Astrocyte (in vitro differentiated cells and primary cell): ENCODE measurements at places on chromosomes 4 and X. TPM values are rescaled to one million over a fixed set of nuclear protein-coding genes. Genes with fewer than 3 reads are reported as not detected.

The RPS6KA6 gene
- total RNA-seq = 7.1 and 8.5 TPM in 2 replicates

The FHIP1A gene
- 2.4 and 4.1 TPM in 2 replicates for total RNA-seq

DNA sequence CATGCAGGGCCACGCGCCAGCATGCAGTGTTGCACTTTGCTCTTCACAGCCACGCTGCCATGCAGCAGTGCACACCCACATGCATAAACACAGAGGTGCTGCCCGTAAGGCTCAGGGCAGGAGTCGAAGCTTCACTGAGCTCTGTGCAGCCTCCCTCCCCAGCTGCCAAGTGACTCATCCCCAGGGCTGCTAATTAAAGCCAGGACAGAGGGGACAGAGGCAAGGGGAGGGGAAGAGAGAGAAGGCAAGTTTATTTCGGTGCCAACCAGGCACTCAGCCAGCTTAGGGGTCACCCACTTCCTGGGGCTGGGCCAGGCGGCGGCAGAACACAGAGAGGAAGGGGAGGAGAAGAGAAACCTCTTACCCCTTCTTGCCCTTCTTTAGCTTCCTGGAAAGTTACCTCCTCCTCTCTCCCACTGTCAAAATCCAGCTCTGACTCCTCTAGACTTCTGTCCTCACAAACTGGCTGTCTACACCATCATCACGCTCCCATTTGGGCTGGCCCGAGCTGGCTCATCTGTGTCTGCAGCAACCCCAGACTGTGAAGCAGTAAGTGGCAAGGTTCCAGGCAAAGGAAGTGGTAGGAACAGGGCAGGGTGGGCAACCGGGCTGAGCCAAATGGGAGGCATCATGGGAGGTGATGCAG lies 6.2 kb upstream of the IQSEC2 start:
- DNase-seq = peak; percentile 54

GRCh38 chrX:149908308-149908707 lies 21.1 kb upstream of the HSFX4 start:
- DNase-seq = no peak

- DNase-seq = no peak
Measured at GRCh38 chr4:157674699-157675098, 454.2 kb downstream of the GRIA2 start.

The HDAC8 gene
- total RNA-seq = 23.6 and 24.3 TPM in 2 replicates

The ADGRG4 gene
- total RNA-seq = 0.14 and 0.19 TPM in 2 replicates

The DACH2 gene
- total RNA-seq = 0.12 and 0.16 TPM in 2 replicates

The DUSP21 gene
- not detected in 2 replicates for total RNA-seq

DNA sequence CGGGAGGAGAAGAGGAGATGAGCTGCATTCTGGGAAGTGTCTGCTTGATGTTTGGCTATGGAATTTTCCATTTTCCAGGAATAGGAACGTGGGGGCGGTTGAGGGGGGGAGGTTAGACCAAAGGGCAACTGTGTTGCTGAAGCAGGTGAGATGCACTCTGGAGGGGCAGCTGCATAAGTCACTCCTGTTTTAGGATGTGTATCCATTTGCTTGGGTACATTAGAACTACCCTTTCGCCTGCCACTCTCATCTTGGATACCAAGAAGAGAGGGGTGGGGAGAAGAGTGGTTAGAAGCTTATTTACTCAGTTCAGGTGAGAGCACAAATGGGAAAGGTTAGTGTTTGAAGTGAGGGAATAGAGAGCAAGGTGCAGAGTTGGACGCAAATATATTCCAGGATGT lies 934 bp upstream of the GPR119 start:
- no peak for DNase-seq

DNA sequence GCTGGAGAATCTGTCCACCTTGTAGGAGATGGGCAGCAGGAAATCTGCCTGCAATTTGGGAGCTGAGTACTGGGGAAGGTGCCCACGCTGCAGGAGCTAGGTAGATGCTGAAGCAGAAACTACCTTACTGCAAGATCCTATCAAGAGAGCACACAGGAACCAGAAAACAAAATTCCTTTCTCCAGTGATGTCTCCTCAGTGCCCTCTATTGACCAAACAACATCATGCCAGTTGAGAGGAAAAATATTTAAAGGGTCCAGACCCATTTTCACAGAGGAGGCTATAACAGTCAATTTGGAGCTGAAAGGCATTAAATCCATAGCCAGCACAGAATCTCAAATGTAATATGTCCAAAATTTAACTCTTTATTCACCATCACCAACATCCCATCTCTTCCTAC lies 406.8 kb downstream of the SLITRK2 start:
- DNase-seq = no peak

- peak; percentile 55 for DNase-seq
Measured at GRCh38 chr4:30836231-30836630, 116.1 kb downstream of the PCDH7 start.
